ENCODE measurements at places on chromosomes 2 and 18. TPM values are rescaled to one million over a fixed set of nuclear protein-coding genes. Genes with fewer than 3 reads are reported as not detected.

DNA sequence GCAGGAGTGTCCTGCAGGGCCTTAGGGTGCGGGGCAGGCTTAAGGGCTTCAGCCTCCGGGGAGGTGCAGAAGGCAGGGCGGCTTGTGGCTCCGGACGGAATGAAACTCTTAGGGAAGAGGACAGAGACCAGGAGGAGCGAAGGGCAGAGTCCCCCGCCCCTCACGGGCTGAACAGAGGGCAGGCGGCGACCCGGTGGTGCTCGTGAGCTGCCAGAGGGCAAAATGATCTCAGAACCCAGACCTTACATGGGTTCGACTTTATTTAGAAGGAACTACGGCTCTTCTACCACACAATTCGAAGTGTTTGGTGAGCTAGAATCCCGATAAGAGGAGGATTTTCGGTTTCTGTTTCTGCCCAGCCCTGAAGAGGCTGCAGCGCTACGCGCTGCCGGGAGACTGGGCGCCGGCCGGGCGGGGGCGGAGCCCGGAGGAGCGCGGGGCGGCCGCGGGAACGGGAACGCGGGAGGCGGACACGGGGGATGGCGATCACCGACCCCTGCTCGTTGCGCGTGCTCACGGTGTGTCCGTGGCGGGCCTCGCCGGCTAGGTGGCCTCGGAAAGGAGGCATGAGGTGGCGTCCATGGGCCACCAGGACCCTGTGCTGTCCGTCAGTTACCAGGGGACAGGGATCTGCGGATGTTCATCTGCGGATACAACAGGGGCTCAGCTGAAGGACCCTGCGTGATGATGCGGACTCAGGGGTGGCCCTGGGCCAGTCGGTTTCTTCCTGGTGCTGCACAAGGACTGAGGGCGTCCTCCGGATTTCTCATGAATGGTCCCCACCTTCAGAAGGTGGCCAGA lies 4.2 kb upstream of the SP100 start:
- no peaks in the 10 kb centered on the region for H3K36me3 ChIP-seq
- peak overlapping the region; percentile 78 for H3K4me3 ChIP-seq
- peaks cover 13% of the 10 kb centered on the region for H3K4me1 ChIP-seq
- no peaks in the 10 kb centered on the region for H3K27me3 ChIP-seq
- DNase-seq: peak; percentile 43
- peak overlapping the region; percentile 81 for H3K27ac ChIP-seq

The MEX3C gene
- 12.9 TPM for total RNA-seq

DNA sequence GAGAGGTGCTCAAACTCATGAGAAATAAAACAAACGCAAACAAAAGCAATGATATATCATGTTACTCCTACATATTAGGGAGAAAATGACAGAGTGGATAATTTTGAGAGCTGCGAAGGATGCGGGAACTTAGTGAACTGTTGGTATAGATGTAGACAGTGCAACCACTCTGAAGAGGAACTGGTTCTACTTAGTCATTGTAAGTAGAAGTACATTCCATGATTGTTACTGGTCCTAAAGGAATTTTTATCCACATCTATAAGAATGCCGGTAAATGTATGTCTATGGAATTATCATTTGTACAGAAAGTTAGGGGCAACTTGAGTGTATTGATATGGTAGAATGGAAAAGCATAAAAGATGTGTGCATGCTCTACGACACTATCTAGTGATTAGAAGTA lies 1238.4 kb downstream of the LRP1B start:
- H3K4me1 ChIP-seq: no peaks in the 10 kb centered on the region
- H3K27me3 ChIP-seq: no peaks in the 10 kb centered on the region
- no peak overlapping the region for H3K27ac ChIP-seq

- peaks cover 69% of the 10 kb centered on the region for H3K36me3 ChIP-seq
- H3K4me1 ChIP-seq: no peaks in the 10 kb centered on the region
- no peak for DNase-seq
- no peak overlapping the region for H3K4me3 ChIP-seq
- H3K27me3 ChIP-seq: no peaks in the 10 kb centered on the region
Observed at GRCh38 chr2:233551491-233551890, 15.1 kb downstream of the USP40 start.

The ARHGEF4 gene
- total RNA-seq: 1.0 TPM

DNA sequence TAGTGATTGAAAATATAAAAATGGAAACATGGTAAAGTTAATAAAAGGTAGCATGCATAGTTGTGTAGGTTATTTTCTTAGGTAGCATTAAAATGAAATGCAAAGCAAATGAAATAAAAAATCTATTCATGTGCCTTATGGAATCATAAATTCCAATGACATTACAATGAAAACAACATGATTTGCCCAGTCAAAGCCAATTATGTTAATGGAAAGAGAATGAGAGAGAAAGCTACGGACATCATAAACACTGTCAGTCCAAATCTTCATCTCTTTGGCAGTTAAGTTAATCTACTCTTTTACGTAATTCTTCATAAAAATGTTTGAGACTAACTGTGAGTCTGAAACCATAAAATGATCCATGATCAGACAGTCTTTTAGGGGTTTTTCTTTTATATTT lies 636.7 kb upstream of the SYT4 start:
- H3K27ac ChIP-seq: no peak overlapping the region
- H3K4me3 ChIP-seq: no peak overlapping the region
- H3K4me1 ChIP-seq: no peaks in the 10 kb centered on the region
- no peaks in the 10 kb centered on the region for H3K27me3 ChIP-seq
- DNase-seq: no peak

DNA sequence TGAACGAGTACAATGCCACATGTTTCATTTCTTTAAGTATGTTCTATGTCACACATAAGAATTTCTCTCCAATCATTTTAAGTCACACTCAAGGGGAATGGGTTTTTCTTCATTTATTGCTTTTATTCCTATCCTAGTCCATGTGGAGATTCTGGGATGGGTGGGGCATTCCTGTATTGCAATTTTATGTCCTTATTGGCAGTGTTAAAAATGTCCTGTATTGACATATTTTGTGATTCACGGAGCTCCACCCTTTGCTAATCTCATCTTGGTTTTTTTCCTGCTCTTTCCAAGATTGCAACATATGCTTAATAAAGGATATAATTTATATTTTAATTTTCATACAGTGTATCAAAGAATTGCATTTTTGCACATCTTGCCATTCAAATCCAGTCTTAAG lies 3.4 kb upstream of the TNFAIP6 start:
- DNase-seq: no peak
- no peaks in the 10 kb centered on the region for H3K36me3 ChIP-seq
- no peaks in the 10 kb centered on the region for H3K27me3 ChIP-seq
- no peak overlapping the region for H3K27ac ChIP-seq
- no peak overlapping the region for H3K4me3 ChIP-seq
- no peaks in the 10 kb centered on the region for H3K4me1 ChIP-seq

- peaks cover 5% of the 10 kb centered on the region for H3K36me3 ChIP-seq
- no peaks in the 10 kb centered on the region for H3K27me3 ChIP-seq
- H3K4me1 ChIP-seq: no peaks in the 10 kb centered on the region
- no peak overlapping the region for H3K27ac ChIP-seq
- no peak for DNase-seq
Observed at GRCh38 chr2:112093216-112093615, 38.1 kb downstream of the TMEM87B start.

The CACNB4 gene
- 0.04 TPM for total RNA-seq

- peak overlapping the region; percentile 30 for H3K4me3 ChIP-seq
- H3K4me1 ChIP-seq: no peaks in the 10 kb centered on the region
- no peaks in the 10 kb centered on the region for H3K36me3 ChIP-seq
- peaks cover 39% of the 10 kb centered on the region for H3K27me3 ChIP-seq
Observed at GRCh38 chr2:206250041-206250897, 24.2 kb upstream of the ZDBF2 start.

DNA sequence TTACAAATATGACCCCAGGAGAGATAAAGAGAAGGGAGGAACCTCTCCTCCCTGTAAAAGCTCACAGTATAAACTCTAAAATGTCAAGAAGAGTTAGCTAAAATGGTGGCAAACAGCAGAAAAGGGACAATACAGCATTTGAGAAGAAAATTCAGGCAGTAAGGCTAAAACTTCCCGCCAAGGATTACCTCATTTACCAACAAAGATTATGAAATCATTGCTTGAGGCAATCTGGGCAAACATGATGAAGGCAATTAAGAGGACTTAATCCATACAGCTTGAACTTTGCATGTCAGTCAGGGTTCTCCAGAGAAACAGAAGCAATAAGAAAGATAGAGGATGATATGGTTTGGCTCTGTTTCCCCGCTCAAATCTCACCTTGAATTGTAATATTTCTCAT lies 81.4 kb downstream of the CMPK2 start:
- no peak for DNase-seq
- H3K27ac ChIP-seq: no peak overlapping the region
- no peaks in the 10 kb centered on the region for H3K4me1 ChIP-seq
- H3K36me3 ChIP-seq: no peaks in the 10 kb centered on the region

DNA sequence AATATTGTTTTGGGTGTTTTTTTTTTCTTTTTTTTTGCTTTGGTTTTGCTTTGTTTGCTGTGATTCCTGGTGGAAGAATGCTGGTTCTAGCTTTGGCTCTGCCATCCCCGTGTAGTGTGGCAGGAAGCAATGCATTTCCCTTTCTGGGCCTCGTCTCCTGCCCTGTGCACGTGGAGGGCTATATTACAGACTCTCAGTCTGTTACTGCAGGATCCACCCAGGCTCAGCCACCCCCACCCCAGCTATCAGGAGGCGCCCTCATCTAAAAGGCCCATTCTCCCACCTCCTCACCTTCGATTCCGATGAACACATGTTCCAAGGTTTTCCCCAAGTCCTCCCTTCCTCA lies 152.3 kb downstream of the TFCP2L1 start:
- no peaks in the 10 kb centered on the region for H3K36me3 ChIP-seq
- no peaks in the 10 kb centered on the region for H3K27me3 ChIP-seq
- H3K27ac ChIP-seq: no peak overlapping the region

The NDUFAF7 gene
- total RNA-seq: 15.9 TPM

GRCh38 chr2:164655336-164655735 lies 34.1 kb upstream of the GRB14 start:
- no peaks in the 10 kb centered on the region for H3K4me1 ChIP-seq
- H3K4me3 ChIP-seq: no peak overlapping the region
- no peak for DNase-seq

GRCh38 chr2:45771261-45771660 lies 119.8 kb downstream of the PRKCE start:
- H3K4me3 ChIP-seq: no peak overlapping the region
- no peaks in the 10 kb centered on the region for H3K27me3 ChIP-seq
- no peaks in the 10 kb centered on the region for H3K36me3 ChIP-seq
- DNase-seq: no peak
- no peak overlapping the region for H3K27ac ChIP-seq

The CD8A gene
- total RNA-seq: 0.16 TPM

DNA sequence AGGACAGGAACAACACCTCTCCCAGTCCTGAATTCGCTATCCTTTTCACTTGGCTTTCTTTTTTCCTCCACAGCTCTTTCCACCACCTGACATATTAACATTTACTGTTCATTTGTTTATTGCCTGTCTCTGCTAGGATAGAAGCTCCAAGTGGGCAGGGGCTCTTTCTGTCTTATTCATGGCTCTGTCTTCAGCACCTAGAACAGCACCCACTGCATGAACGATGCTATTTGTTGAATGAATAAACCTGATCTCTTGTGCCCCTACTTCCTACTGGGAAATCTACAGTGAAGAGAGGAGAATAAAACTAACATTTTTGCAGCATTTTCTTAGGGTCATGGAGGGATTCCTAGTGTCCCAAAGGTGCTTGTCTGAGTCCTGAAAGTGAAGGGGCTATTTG lies 24.4 kb upstream of the GAREM2 start:
- H3K27me3 ChIP-seq: no peaks in the 10 kb centered on the region
- DNase-seq: no peak
- no peaks in the 10 kb centered on the region for H3K36me3 ChIP-seq
- H3K27ac ChIP-seq: no peak overlapping the region
- no peak overlapping the region for H3K4me3 ChIP-seq

- H3K27ac ChIP-seq: no peak overlapping the region
- no peaks in the 10 kb centered on the region for H3K4me1 ChIP-seq
- no peaks in the 10 kb centered on the region for H3K27me3 ChIP-seq
- DNase-seq: no peak
- no peaks in the 10 kb centered on the region for H3K36me3 ChIP-seq
Observed at GRCh38 chr2:111042772-111043771, 77.6 kb upstream of the BCL2L11 start.

- no peak for DNase-seq
- H3K4me3 ChIP-seq: no peak overlapping the region
- no peaks in the 10 kb centered on the region for H3K4me1 ChIP-seq
- H3K36me3 ChIP-seq: peaks cover 13% of the 10 kb centered on the region
Observed at GRCh38 chr2:213315168-213315876, 31.1 kb downstream of the SPAG16 start.

The EHD3 gene
- total RNA-seq: 2.2 TPM

DNA sequence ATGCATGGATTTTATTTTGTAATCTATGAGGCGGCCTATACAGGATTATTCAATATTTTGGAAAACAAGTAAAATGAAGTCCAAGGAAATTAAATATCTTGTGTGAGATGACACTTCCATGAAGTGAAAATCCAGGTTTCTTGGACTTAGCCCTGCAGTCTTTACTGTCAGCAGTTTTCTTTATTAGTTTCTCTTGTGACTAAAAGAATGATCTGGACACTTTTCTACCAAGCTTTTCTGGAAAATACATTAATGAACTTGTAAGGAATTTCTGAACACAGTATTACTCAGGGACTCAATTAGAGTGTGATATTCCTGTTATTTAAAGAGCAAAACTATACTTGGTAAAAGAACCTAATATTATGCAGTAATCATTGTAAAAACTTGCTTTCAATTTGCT lies 610.4 kb upstream of the SLC8A1 start:
- no peak overlapping the region for H3K4me3 ChIP-seq
- H3K36me3 ChIP-seq: no peaks in the 10 kb centered on the region
- H3K4me1 ChIP-seq: no peaks in the 10 kb centered on the region
- no peak for DNase-seq
- H3K27ac ChIP-seq: no peak overlapping the region

The RBM43 gene
- 0.51 TPM for total RNA-seq

- no peaks in the 10 kb centered on the region for H3K36me3 ChIP-seq
- H3K27me3 ChIP-seq: no peaks in the 10 kb centered on the region
- no peak overlapping the region for H3K4me3 ChIP-seq
- H3K27ac ChIP-seq: no peak overlapping the region
- peaks cover 3% of the 10 kb centered on the region for H3K4me1 ChIP-seq
Observed at GRCh38 chr2:171386627-171387026, 47.2 kb downstream of the METTL8 start.

GRCh38 chr2:111042261-111042660 lies 78.5 kb upstream of the BCL2L11 start:
- no peaks in the 10 kb centered on the region for H3K36me3 ChIP-seq
- H3K4me3 ChIP-seq: no peak overlapping the region
- H3K27ac ChIP-seq: no peak overlapping the region
- no peaks in the 10 kb centered on the region for H3K27me3 ChIP-seq

DNA sequence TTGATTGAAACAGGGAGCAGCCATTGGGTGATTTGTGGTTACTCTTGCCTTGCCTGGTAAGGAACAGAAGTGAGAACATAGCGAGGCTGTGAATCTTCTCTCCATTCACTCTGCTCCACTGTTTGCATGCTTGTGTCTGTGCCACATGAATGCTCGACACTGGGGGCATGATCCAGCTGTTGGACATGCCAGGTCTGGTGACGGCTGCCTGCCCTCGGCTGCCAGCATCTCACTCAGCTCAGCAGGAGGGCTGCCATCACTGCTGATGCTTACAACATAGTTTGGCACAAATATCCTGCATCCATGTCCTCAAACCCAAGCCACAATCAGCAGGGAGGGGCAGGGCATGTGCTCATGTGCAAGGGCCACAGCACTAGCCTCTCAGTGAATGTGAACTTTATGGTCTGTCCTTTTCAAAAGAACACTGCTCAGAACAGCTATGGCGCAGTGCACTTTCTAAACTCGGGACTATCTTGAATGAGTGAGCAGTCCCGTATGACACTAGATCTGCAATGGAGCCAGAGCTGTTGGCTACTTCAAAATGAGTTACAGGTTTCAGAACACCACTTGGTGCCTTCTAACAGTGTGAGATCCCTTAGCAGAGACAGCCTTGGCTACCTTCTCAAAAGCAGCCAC lies 126.3 kb downstream of the NRP2 start:
- peak; percentile 10 for DNase-seq
- H3K4me1 ChIP-seq: no peaks in the 10 kb centered on the region
- H3K4me3 ChIP-seq: no peak overlapping the region
